ENCODE measurements at places on chromosomes 6 and 20. TPM values are rescaled to one million over a fixed set of nuclear protein-coding genes. Genes with fewer than 3 reads are reported as not detected.

The DNPH1 gene
- total RNA-seq: 4.5 TPM

DNA sequence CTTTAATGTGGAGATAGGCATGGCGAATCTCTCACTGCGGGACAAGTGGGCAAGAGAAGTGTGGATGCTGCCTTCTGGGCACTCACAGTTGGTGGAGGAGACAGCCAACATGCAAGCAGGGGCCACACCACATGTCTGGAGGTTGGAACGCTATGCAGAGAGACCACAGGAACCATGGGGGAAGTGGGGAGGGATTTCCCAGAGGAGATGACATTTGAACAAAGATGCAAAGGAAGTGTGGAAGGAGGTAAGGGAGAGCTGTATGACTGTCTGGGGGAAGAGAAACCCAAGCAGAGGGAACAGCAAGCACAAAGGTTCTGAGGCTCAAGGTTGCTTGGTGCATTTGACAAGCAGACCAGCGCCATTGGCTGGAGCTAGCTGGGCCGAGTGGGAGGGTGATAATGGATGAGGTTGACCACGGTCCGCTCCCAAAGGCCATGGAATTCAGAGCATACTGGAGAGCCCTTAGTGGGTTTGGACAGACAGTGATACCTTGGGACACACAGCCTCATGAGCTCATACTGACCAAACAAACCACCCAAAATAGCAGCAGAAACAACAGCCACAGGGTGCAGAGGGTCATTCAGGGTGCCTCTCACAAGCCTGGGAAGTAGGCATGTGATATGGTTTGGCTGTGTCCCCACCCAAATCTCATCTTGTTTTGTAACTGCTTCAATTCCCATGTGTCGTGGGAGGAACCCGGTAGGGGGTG lies 7.6 kb upstream of the FAM110A start:
- DNase-seq: no peak
- no peaks in the 10 kb centered on the region for H3K36me3 ChIP-seq
- no peak overlapping the region for H3K27ac ChIP-seq
- peaks cover 6% of the 10 kb centered on the region for H3K4me1 ChIP-seq

The CST2 gene
- total RNA-seq: not detected

The MCHR2 gene
- total RNA-seq: not detected

DNA sequence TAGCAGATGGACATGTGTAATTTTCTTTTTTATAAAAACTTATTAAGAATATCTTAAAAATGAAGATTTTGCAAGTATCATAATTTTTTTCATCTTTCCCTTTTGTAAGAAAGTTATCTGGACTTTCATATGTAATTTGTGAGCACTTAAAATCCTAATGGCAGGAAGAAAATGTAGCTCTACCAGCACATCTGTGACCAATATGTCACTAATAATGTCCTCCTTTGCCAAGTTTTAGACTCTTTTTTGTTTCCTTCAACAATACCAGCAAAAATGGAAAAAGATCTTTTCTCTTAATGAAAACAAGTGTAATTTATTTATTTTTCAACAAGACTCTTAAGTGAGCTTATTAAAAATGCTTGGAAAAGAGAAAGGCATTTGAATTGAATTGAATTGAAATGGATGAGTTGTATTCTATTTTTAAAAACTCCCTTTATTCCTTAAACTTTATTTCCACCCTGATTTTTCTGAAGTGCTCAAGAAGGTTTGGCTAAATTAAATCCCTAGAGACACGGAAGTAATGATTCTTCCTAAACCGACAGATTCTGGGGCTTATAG lies 110.7 kb downstream of the KIF6 start:
- H3K4me3 ChIP-seq: no peak overlapping the region
- no peak for DNase-seq
- H3K36me3 ChIP-seq: no peaks in the 10 kb centered on the region
- H3K27me3 ChIP-seq: no peaks in the 10 kb centered on the region
- peaks cover 4% of the 10 kb centered on the region for H3K4me1 ChIP-seq

GRCh38 chr20:60122671-60123070 lies 164.4 kb downstream of the CDH26 start:
- H3K36me3 ChIP-seq: no peaks in the 10 kb centered on the region
- no peaks in the 10 kb centered on the region for H3K4me1 ChIP-seq
- peaks cover 5% of the 10 kb centered on the region for H3K27me3 ChIP-seq
- H3K4me3 ChIP-seq: no peak overlapping the region

- H3K27ac ChIP-seq: no peak overlapping the region
- H3K27me3 ChIP-seq: peaks cover 3% of the 10 kb centered on the region
- H3K4me1 ChIP-seq: peaks cover 8% of the 10 kb centered on the region
- no peak for DNase-seq
- H3K4me3 ChIP-seq: no peak overlapping the region
- no peaks in the 10 kb centered on the region for H3K36me3 ChIP-seq
Observed at GRCh38 chr6:12148841-12149240, 136.7 kb downstream of the HIVEP1 start.

All from endothelial cell (in vitro differentiated cells).